Right hindlimb (tissue), 1 donor: ENCODE measurements at places on chromosomes 2 and 18.
A peak's percentile ranks its signal among the peaks of the same experiment; 100 is the strongest.

- no peak for DNase-seq
These were observed 16.9 kb downstream of the LDLRAD4 start for GRCh38 chr18:13235421-13235831.

DNA sequence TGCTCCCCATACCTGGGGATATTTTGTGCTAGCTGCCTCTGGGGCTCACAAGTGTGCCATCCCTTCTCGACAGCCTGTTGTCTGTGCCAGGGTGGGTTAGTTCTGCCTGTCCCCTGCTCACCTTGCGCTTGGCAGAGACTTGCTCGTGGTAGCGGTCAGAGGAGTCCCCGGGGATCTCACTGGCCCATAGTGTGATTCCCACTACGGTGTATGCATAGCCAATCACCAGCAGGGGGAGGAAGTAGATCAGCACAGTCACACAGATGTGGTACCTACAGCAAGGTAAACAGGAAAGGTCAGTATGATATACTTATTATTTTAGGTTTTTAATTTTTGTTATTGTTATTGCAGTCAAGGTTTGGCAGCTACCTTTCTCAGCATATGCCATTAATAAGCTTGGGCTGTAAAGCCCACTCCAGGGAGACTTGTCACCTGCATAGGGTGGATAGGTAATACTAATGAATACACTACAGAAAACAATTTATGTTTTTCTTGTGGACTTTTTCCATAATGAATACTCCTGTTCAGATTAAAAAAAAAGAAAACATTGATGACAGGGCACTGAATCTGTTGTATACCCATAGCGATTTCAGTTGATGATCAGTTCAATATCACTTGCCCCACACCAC, 95.2 kb downstream of the POLE4 start:
- no peak for DNase-seq

DNA sequence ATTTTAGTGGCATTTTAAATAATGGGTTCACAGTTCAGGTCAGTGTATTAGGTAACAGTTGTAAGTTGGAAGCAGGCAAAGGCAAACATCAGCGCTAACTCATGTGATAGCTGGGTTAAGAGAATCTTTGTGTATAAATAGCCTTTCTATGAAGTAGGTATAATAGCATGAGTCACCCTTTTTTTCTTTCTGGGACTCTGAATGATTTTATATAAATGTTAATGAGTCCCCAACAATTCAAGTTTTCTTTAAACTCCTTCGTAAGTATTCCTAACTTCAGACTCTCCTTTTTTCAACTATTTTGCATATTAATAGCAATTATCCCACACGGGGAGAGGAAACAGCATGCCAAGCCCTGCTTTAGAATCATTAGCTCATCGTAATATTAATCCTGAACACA, 384.3 kb downstream of the PIK3C3 start:
- no peak for DNase-seq

GRCh38 chr2:3112131-3112530, 265.5 kb downstream of the EIPR1 start:
- DNase-seq = no peak

GRCh38 chr2:72220170-72220569, 72.5 kb upstream of the CYP26B1 start:
- DNase-seq = no peak

DNA sequence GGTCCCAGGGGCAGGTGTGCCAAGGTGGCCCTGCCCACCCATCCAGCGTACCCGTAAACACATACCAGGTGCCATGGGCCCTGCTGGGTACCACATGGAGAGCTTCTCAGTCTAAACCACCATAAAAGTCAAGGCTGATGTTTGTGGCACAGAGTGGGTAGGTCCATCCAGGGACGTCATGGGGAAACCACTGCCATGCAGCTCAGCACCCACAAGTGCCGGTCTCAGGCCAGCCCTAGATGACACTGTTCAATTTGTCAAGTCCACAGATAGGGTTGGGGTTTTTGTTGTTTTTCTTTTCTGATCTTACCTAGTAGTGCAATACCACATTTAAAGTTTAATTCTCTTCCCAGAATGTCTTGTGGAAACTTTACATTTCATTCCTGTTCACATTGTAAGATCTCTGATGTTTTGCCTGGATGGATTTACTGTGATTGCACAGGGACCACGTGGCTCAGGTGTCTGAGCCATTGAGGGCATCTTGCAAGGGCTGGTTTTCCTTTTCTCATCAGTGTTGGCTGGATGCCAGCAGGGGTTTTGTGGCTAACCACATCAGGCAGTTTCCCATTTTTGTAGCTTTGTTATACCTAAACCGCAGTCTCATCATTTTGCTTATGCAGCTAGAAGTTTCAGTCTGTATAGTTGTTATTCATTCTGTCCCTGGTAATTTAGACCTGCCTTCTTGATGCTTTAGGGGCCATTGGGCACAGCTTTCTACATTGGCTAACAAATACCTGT, 64.7 kb downstream of the STK25 start:
- DNase-seq = no peak

GRCh38 chr18:75173125-75173432, 35.9 kb downstream of the PTGR3 start:
- no peak for DNase-seq

GRCh38 chr2:152336119-152336853, 1.3 kb downstream of the FMNL2 start:
- DNase-seq = peak; percentile 75

- DNase-seq = no peak
These were observed 120.0 kb downstream of the AQP4 start for GRCh38 chr18:26745288-26746181.

- no peak for DNase-seq
These were observed 132.8 kb upstream of the CYRIA start for GRCh38 chr2:16798472-16798871.

DNA sequence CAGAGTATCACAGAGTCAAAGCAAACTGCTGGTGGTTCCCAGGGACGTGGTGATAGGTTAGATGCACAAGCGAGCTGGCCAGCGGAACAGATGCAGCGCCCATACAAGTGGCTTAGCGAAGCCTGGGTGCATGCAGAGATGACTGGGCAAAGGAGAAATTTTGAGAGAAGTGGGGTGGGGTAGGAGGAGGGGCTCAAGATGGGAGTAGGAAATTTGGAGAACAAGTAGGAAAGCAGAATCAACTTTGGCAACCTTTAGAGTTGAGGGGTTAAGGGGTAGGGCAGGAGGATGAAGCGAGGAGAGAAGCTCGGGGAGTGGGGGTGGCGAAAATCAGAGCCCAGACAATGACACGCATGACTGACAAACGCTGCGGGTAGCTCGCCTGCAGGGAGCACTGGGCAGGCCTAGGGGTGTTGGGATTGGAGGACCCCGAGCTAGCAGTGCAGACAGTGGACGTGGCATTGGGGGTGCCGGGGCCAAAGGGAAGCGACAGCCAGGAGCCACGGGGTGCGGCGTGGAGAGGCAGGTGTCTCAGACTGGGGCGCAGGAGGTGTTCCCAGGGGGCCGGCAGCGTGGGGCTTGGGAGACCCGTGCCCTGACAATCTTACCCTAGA, 431 bp downstream of the FAM98A start:
- peak; percentile 49 for DNase-seq

- no peak for DNase-seq
These were observed 76.7 kb downstream of the EMILIN2 start for GRCh38 chr18:2923464-2923863.

DNA sequence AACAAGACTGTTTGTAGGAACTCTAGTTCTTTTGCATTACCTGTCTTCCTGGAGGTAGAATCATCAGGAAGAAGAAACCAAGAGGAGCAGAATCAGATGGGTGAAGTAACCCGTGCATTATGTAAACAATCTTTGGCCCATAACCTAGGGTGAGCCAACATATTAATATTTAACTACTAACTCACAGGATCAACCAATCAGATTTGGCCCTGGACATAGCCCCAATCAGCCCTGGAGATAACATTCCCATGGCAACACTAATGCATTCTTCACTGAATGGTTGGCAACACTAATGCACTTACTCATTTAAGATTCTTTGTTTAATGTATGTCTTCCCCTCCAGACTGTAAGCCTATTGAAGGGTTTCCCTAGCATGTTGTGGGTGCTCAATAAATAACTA, 72.0 kb upstream of the CTAGE1 start:
- no peak for DNase-seq

DNA sequence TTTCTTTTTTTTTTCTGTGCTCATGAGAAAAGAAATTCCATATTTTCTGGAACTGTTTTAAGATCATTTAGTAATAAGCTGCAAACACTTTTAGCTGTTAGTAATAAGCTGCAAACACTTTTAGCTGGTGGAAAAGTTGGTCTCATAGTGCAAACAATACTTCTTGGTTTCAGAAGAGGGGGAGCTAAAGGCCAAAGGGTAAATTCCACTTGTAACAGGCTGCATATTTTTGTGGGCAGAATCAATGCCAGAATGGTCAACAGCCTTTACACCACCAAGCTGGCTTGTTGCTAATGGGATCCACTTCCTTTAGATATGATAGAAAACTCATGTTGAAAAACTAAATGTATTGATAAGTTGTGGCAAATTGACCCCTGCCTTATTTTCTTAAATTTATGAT, 356.8 kb downstream of the NR4A2 start:
- no peak for DNase-seq

DNA sequence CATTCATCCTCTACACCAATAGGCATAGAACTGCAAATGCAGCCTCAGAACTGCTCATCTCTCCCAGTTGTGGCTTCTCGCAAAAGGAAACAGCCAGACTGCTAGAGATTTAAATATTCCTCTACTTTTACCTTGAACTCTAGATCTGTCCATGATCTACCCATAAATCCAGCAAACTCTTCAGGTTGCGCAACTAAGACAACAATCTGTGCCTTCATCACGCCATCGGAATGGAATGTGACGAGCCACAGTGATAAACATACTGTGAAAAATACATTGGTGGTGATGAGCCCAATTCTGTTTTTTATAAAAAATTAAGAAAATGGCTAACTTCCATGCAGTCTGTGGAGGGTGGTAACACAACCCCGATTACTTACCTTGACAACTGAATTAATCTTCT, 626.7 kb downstream of the LRRTM4 start:
- DNase-seq = no peak

DNA sequence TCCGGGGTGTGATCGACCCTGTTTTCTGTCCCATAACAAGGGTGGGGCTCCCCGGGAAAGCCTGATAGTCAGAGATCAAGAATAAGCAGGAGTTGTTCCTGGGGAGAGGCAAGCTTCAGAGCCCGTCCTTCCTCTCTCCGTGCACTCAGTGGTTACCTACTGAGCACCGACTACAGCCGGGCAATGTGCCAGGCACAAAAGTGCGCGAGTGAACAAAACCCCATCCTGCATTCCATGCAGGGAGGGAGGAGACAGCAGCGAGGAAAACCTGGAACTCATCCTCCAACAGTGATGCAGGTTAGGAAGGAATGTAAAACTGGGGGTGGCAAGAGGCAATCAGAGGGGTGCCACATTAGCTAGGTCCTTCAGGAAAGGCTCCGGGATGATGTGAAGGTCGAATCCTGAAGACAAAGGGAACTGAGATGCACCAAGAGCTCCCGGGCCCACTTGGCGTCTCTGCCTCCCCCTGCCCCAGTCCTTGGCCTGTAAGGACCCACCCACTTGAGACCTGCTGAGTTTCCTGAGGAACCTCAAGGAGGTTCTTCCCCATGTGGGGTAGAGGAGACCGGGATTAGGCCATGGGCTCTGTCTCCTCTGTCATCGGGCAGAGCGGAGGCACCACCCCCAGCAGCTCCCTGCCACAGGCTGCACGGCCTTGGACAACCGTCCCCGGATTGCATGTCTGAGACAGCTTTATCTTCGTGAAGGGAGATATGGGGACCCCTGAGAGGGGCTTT, 198.2 kb downstream of the NDUFA10 start:
- peak; percentile 16 for DNase-seq

- DNase-seq = no peak
These were observed 67.4 kb upstream of the GALNT5 start for GRCh38 chr2:157190151-157190550.

GRCh38 chr18:48869591-48869990, 81.2 kb downstream of the SMAD7 start:
- no peak for DNase-seq

DNA sequence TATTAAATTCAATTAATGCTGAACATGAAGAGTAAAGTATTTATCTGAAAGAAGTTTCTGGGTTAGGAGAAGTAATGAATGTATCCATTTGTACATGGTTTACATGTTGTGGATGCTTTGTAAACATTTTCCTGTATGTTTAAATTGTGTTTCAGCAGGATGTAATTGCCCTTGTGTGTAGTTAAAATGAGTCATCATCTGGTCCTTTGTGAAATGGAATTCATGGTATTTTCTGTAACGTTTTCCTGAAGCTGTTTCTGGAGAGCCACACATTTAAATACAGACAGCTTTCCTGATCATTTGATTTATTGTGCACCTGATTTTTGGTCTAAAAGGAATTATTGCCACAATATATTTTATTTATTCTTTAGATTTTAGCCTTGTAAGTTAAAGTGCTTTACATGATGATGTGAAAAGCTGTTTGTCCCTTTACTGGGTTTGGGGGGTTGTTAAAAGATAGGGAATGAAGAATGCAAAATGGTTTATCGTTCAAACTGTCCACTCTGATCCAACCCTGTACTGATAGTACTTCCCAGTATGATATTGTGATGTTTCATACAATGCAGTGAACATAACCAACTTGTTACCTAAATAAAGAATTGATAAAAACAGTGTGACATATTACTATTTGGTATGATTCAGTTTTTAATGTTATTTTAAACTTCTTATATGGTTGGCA, 41.7 kb upstream of the SLC3A1 start:
- DNase-seq = no peak

DNA sequence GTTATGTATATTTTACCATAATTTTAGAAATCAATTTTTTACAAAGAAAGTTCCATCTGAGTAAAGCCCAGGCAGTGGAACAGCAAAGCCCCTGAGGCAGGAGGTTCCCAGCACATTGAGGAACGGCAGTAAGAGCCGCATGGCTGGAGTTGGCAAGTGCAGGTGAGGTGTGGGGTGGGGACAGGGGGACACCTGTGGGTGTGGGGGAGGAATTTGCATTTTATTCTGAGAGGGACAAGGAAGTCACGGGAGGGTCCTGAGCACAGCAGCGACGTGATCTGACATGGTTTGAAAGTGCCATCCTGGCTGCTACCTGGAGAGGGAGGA, 16.1 kb upstream of the ADI1 start:
- no peak for DNase-seq

DNA sequence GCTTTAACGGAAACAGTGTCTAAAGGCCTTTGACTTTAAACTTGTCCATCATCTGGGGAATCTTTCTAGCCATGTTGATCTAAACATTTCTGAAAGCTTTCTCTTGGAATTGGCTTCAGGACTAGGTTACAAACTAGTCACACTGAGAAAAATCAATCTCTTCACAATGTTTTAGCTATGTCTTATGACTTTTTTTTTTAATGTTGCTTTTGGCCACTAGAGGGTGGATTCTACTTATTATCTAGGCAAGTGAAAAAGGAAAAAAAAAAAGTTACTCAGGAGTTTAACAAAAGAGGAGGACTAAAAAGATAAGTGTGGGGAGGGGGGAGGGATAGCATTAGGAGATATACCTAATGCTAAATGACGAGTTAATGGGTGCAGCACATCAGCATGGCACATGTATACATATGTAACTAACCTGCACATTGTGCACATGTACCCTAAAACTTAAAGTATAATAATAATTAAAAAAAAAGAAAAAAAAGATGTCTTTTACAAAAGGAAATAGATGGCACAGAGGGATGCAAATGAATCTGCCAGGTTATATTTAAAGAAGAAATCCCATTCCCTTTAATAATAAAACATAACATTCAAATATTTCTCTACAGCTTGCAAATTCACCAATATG, 160.4 kb upstream of the PID1 start:
- no peak for DNase-seq
